Stimulated activated CD8-positive, alpha-beta memory T cell treated with anti-CD3 and anti-CD28 coated beads, Interleukin-4, amount 100 ng/mL, for 1 hour (primary cell): ENCODE measurements at places on chromosomes 12 and 14.

GRCh38 chr12:6333029-6333428 lies 8.8 kb downstream of the TNFRSF1A start:
- DNase-seq: no peak

- no peak for DNase-seq
These were observed 4.8 kb downstream of the MVK start for GRCh38 chr12:109578330-109578927.

DNA sequence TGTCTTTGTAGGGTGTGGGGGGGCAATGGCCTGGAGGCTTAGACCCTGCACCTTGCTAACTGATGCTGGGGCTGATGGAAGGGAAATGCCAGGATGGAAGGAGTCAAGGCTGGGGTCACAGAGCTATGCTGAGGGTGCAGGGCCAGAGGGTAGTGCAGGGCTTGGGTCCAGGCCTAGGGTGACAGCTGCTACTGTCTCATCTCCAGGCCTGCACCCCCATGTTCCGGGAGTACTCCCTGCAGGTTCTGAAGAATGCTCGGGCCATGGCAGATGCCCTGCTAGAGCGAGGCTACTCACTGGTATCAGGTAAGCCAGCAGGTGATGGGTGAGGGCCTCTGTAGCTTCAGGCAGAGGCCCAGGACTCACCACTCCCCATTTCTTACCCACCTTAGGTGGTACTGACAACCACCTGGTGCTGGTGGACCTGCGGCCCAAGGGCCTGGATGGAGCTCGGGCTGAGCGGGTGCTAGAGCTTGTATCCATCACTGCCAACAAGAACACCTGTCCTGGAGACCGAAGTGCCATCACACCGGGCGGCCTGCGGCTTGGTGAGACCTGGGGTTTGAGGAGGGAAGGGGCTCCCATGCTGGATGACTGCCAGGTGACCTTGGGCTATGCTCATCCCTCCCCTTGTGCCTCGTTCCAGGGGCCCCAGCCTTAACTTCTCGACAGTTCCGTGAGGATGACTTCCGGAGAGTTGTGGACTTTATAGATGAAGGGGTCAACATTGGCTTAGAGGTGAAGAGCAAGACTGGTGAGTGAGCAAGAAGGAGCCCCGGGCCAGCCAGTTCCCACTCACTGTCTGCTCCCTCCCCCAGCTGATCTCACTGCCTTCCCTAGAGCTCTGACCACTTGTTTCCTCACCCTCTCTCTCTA lies 4.1 kb downstream of the SHMT2 start:
- DNase-seq: no peak

- no peak for DNase-seq
These were observed 615.9 kb downstream of the VRK1 start for GRCh38 chr14:97413022-97413539.

- no peak for DNase-seq
These were observed 65.1 kb downstream of the TRMT5 start for GRCh38 chr14:60915781-60916180.

- no peak for DNase-seq
These were observed 24.5 kb downstream of the CAPS2 start for GRCh38 chr12:75305412-75306332.

DNA sequence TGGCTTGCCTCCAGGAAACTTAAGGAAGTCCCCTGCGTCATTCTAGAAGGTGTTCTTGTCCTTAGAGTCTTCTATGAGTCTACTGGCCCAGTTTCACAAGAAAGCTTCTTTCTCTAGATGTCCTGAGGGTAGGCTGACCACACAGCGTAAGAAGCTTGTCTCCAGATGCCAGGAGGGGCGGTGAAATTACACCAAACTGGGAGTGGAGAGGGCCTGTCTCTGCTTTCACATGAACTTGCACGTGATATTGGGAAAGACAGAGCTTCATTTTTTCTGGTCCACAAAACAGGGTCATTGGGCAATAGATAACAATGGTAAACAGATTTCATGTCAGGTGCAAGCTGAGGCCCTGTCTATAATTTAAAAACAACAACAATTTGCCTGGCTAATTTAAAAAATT lies 85.7 kb upstream of the TBX3 start:
- DNase-seq: no peak

GRCh38 chr12:20798554-20798953 lies 12.0 kb upstream of the SLCO1B3 start:
- DNase-seq: no peak

DNA sequence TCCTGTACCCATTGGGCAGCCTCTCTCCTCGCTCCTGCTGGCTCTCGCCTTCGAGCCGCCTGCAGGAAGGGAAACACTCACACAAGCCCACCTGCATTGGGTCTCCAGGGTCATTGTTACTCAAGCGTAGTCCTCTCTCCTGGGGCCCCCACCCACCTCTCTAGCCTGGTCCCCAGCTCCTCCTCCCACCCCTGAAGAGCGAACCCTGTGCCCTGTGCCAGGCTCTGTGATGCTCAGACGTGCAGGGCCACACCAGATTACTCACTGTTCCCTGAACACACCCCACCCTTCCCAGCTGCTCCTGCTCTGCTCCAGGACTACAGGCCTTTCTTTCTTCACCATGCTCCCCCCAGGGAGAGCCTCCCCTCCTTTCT lies 88.1 kb downstream of the NINJ2 start:
- no peak for DNase-seq

DNA sequence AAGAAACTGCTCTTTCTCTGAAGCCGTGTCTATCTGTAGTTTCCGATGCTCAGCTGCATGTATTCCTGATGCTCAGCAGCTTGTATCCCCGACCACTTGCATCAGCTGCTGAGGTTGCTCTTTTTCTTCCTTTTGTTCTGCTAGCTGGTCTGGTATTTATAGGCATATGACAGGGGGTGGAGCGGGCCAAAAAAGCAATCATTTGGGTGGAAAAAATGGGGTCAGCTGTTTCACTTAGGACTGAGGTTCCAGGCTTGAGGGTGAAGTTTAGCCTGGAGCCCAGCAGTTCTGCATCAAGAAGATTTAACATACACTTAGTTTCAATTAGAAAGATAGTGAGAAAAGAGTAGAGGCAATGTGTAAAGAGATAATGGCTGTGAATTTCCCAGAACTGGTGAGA lies 23.6 kb upstream of the AMN1 start:
- DNase-seq: no peak

DNA sequence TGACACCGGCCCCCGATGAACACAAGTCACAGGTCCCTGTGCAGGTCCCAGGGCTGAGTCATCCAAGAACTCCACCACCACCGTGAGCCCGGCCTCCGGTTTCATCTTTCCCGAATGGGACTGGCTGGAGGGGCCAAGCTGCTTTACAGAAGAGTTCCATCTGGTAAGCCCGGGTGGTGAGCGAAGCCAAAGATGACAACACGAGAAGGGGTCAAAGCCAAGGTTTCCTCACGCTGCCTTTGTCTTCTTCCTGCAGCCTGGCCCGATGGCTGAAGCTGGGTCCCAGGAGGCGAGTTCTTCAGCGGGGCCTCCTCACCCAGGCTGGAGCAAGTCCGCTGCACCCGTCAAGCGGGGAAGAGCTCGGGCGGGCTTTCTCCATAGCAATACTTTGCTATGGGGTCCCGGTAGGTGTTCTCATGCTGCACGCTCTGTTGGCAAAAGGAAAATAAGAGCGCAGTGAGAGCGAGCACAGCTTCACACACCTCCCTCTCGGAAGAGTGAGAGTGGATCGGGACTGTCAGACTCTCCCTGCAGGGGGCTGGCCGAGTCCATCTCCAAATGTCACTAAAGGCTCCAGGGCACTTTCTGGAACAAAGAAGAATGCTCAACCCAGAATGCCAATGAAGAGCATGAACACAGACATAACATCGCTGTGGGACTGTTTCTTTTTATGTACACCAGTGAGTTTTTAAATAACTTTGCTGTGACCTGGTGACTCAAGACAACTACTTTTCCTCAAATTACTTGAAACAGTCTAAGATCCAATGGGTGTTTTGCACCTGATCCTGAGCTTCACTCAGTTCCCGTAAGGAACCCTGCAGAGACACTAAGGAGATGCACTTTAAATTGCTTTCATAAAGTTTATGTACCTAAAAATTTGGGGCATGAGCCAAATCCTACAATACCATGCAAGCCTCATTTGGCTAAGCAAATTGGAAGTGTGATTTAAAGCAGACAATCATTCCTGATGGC lies 20.1 kb downstream of the SPRING1 start:
- DNase-seq: no peak

GRCh38 chr12:8949342-8950220 lies at the start of gene M6PR:
Gene M6PR (minus strand): TSS chr12:8949645. CDS start chr12:8946404, 3,241 bp downstream.
- DNase-seq: peak; percentile 76

GRCh38 chr14:72420749-72421474 lies 473.0 kb downstream of the DPF3 start:
- DNase-seq: no peak

DNA sequence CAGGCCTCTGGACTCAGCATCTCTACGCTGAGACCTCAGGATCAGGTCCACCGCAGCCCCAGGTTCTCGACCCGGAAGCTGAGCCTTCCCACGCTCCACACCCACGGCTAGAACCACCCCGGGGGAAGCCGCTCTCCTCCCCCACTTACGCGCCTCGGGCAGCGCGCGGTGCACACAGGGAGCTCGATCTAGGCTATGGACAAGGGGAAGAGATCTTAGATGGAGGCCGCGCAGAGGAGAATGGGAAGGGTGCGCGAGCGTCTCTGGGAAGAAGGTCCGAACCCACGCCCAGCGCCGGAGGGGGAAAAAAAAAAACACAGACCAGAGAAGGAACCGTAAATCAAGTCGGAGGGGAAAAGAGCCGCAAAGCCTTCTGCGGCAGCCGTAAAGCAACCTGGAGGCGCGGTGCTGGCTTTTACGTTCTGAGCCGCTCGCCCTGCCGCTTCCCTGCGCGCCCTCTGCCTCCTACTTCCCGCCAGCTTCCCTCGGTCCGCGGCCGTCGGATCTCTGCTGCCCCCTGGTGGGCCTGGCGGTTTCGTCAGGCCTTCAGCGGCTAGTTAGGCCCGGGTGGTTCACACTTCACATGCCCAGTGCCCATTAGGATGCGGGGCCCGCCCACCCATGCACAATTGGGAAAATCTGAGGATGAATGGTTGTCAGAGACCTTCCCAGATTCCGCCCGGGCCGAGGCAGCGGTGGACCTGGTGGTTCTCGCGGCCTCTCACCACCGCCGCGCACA lies at the start of gene RAD52:
TSS of gene RAD52 (minus strand) at position 242 of the 739 bp plus-strand sequence. CDS start 16,636 bp downstream, outside the sequence.
- peak; percentile 93 for DNase-seq

- DNase-seq: no peak
These were observed 46.9 kb upstream of the CNTN1 start for GRCh38 chr12:40645361-40645760.

DNA sequence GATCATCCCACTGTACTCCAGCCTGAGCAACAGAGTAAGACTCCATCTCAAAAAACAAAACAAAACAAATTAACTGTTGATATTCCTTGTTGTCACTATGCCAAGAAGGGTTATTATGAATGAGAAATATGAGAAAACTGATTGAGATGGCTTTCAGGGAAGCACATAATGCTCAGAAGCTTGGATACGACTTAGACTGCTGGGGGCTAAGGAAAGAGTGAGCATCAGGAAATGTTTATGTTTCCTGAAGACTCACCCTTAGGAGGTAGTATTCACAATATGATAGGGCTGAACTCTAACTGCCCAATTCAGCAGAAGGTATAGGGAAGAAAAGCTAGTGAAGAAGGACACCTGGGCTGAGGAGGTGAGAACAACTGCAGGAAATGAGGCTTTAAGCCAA lies 6.3 kb downstream of the STYK1 start:
- DNase-seq: no peak

GRCh38 chr12:94240171-94240570 lies 91.8 kb downstream of the PLXNC1 start:
- DNase-seq: no peak

- DNase-seq: no peak
These were observed 33.7 kb upstream of the PPP1CC start for GRCh38 chr12:110776410-110776809.

GRCh38 chr12:64678835-64679234 lies 68.5 kb downstream of the RASSF3 start:
- DNase-seq: no peak

GRCh38 chr12:42798811-42799438 lies 209.4 kb upstream of the PRICKLE1 start:
- no peak for DNase-seq

GRCh38 chr14:52902971-52903619 lies 47.8 kb downstream of the FERMT2 start:
- DNase-seq: no peak

DNA sequence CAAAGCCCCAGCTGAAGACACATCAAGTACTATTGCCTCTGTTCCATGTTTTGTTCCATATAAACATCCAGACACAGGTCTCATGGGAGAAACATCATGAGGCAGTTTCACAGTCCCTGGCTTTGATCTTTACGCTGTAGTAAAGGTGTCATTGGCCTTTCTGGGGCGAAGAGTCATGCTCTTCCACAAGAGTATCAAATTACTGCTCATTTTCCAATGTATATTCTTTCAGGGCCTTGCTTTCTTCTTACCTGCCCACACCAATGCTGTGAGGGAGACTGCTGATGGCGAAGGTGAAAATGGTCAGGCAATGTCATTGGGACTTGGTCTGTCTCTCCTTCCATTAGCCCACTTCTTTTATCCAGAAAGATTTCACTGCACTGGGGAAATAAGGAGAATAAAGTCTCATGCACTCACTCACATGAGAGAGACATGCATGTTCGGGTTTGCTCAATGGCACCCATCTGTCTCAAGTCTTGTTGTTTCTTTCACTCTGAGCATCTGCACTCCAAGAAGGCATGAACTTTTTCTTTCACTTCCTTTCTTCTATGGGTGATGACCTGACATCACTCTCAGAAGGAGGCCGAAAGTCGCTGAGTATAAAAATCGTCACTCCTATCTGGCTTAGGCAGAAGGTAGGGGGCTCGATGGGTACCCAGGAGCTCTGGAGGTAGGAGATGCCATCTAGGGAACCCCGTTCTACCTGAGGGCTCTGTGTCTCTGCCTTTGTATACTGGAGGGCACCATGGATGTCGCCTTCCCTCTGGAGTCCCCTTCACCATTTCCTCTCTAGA lies 1.3 kb upstream of the JDP2 start:
- DNase-seq: no peak

DNA sequence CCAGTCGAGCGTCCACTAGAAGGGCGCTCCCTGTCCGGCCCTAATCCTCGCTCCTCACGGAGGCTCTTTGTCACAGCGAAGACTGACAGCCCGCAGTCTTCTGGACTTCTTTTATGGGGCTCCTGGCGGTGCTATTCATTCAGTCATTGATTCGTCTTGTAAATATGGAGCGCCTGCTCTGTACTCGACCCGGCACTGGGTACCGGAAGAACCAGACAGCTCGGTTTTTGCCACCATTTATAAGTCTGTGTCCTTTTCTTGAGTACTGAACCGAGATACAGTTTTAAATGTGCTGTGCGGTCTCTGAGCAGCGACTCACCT lies 570 bp downstream of the DMAC2L start:
- DNase-seq: no peak

GRCh38 chr14:58098507-58098906 lies 53.5 kb downstream of the ARMH4 start:
- no peak for DNase-seq
